Activated CD4-positive, alpha-beta T cell treated with anti-CD3 and anti-CD28 coated beads for 48 hours (primary cell): ENCODE measurements at places on chromosomes 12 and 14.

DNA sequence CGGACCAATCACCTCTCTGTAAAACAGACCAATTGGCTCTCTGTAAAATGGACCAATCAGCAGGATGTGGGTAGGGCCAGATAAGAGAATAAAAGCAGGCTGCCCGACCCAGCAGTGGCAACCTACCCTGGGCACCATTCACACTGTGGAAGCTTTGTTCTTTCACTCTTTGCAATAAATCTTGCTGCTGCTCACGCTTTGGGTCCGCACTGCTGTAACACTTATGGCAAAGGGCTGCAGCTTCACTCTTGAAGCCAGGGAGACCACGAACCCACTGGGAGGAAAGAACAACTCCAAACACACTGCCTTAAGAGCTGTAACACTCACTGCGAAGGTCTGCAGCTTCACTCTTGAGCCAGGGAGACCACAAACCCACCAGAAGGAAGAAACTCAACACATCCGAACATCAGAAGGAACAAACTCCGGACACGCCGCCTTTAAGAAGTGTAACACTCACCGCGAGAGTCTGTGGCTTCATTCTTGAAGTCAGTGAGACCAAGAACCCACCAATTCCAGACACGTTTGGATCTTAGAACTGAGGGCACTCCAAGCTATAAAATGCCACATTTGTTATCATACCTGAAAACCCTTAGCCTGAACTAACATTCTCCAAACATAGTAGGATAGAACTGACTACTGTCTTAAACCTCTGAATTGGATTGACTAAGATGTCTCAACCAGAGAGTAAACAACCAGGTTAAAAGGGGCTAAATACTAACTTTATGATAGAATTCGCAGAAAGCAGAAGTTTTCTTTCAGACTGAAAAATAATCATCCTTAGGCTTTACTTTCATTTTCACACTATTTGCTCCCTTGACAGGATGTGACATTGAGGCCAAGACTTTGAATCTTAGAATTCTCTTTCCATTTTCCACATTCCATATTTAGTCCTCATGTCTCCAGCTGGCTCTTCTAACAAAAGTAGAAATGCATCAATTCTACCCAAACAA lies 33.6 kb downstream of the CDKL1 start:
- peak; percentile 53 for DNase-seq

GRCh38 chr12:8953773-8954402 lies 4.4 kb upstream of the M6PR start:
- DNase-seq, result peak; percentile 46

- DNase-seq, result no peak
These were observed 18.9 kb upstream of the CERS5 start for GRCh38 chr12:50185970-50186663.

GRCh38 chr12:89347325-89347829 lies 4.9 kb downstream of the DUSP6 start:
- no peak for DNase-seq

- no peak for DNase-seq
These were observed 56.4 kb downstream of the IFT81 start for GRCh38 chr12:110180591-110181005.

- peak; percentile 25 for DNase-seq
These were observed 6.2 kb downstream of the TMEM120B start for GRCh38 chr12:121718653-121719239.

- no peak for DNase-seq
These were observed 13.3 kb downstream of the FAM161B start for GRCh38 chr14:73936548-73936947.

DNA sequence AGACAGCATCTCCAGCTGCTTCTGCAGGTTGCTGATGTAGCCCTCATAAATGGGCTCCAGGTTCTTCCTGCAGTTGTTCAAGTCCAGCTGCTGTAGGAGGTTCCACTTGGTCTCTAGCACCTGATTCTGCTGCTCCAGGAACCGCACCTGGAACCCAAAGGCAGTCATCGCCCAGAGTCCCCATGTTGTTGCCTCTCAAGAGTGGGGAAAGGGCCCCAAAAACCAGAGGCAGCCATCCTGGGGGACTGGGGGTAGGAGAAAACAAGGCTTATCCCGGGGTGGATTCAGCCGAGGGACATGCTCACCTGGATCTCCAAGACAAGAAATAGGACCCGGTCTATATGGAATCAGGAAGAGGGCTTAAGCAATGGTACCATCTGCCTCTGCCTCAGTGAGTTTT lies 2.3 kb downstream of the KRT72 start:
- DNase-seq, result no peak

- DNase-seq, result no peak
These were observed 294.7 kb downstream of the TTC6 start for GRCh38 chr14:37890095-37890494.

DNA sequence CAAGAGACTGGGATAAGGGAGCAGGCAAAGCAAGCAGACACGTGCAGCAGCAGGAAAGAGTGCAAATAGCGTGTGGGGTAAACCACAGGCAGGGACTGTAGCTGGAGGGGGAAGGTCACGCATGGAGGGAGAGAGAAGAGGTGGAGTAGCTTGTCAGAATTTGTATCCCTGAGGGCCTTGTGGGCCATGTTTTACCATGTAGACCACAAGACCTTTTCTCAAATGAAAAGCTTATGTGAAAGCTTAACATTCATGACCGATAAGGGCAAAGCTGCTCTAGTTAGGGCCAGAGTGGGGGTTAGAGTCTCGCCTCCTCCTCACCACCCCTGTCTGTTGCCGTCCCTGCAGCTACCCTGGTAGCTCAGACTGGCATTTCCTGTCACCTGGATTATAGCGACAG lies 152.9 kb upstream of the E2F7 start:
- no peak for DNase-seq

DNA sequence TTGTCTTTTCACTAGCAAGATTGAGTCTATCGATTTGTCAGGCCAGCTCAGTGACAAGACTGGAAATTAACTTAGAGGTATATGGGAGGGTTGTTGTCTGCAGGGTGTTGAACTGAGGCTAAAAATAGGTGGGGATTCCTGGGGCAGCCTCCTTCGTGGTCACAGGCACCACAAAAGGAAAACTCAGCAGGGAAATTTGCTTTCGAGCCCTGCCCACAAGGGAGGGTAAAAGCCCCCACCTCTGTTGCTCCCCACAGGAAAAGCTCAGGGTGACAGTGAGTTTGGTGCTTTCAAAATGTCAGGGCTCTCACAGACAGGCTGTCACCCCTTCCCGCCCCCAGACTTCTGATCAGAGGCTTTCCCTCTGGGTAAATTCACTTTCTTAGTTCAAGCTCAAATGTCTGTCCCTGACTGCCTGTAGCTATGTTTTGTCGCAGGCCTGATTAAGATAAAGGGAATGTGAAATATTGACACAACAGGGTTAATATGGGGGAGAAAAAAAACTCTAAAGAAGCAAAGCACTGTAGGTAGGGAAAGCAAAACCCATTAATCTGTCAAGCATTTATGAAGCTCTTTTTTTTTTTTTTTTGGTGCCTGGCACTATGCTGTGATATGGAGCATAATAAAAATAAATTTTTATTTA lies 11.7 kb upstream of the NFKBIA start:
- DNase-seq, result peak; percentile 78

DNA sequence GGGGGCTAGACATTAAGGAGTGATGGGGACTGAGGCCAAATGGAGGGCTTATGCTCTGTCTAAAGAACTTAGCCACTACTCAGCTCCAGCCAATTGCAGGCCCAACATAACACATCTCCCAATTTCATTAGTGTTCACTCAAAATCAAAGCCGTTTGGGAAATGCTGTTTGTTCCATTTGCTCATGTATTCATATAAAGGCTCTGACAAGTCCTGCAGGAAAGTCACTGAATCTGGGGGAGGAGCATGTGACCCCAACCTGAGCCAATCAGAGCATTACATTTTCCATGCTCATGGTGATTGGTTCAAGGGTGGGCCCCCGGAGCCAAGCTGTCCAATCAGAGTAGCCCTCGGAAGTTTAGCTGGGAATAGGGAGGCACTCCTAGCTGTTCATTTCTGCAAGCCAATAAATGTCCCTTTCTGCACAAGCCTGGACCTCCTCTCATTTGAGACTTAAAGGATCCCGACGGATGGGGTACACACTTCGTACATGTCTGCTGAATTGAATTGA lies 20.9 kb downstream of the SDSL start:
- no peak for DNase-seq

DNA sequence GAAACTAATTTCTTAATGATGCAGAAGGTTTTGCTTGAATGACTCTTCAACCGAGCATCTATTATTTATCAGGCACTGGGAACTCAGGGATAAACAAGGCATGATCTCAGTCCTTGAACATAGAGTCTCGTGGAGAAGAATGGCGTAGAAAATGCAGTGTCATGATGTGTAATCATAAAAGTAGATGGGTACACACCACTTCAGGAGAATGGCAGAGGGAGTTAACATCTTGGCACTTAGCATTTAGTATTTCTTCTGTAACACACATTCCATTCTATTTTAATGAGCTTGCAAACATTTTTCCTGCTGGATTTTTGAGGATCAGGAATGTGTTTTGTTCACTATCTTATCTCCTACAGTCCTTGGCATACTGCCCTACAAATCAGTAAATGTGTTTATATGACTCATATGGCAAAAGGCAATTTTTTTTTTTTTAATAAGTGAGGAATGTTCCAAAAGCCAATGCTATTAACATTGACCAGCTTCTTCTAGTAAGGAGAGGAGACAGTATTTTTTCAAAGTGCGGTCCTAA lies 3.8 kb downstream of the TXNRD1 start:
- DNase-seq, result no peak

DNA sequence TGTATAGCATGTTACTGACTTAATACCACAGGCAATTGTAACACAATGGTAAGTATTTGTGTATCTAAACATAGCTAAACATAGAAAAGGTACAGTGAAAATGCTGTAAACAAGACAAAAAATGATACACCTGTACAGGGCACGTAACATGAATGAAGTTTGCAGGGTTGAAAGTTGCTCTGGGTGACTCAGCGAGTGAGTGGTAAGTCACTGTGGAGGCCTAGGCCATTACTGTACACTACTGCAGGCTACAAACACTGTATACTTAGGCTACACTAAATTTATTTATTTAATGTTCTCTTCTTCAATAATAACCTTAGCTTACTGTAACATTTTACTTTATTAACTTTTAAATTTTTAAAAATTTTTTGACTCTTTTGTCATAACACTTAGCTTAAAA lies 158.4 kb downstream of the IPO8 start:
- no peak for DNase-seq

GRCh38 chr14:75794615-75795038 lies 133.6 kb downstream of the TTLL5 start:
- DNase-seq, result no peak

GRCh38 chr12:123119808-123120207 lies 31.1 kb downstream of the PITPNM2 start:
- peak; percentile 69 for DNase-seq

GRCh38 chr14:55899531-55899930 lies 218.7 kb upstream of the PELI2 start:
- DNase-seq, result no peak

- DNase-seq, result no peak
These were observed 45.9 kb downstream of the GPR135 start for GRCh38 chr14:59419303-59419702.

GRCh38 chr12:58156697-58157096 lies 215.3 kb downstream of the ATP23 start:
- no peak for DNase-seq

- DNase-seq, result peak; percentile 84
These were observed 9.8 kb downstream of the DHRS1 start for GRCh38 chr14:24289649-24290280.
